ENCODE measurements at places on chromosomes 3 and 15.
A peak's percentile ranks its signal among the peaks of the same experiment; 100 is the strongest.

GRCh38 chr3:23760871-23761373, 44.8 kb upstream of the UBE2E1 start:
- DNase-seq, result no peak

- no peak for DNase-seq
Observed at GRCh38 chr15:88985547-88986393, 72.6 kb upstream of the MFGE8 start.

GRCh38 chr3:58072052-58072762, 64.0 kb downstream of the FLNB start:
- DNase-seq, result no peak

DNA sequence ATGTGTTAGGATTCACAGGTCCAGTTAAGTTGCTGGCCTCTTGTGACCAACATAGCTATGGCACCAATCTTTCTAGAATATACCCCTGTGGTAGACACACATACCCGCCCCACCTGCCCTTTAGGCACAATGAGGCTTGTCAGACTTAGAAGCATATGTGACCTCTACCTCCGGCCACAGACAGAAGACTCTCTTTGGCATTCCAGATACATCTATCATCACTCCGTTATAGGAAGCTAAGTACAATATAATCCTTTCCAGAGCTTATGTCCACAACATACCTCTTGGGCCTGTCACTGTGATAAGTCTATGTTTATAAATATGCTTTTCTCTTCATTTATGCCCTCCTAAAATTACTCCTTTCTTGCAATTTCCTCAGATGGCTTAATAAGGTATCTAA, 39.8 kb downstream of the CD47 start:
- DNase-seq, result no peak

GRCh38 chr3:122415104-122415744, 638 bp downstream of the WDR5B start:
- peak; percentile 54 for DNase-seq

- no peak for DNase-seq
Observed at GRCh38 chr3:47851888-47852603, 49.1 kb downstream of the DHX30 start.

- no peak for DNase-seq
Observed at GRCh38 chr3:193812078-193812725, 219.2 kb downstream of the OPA1 start.

- no peak for DNase-seq
Observed at GRCh38 chr3:21795921-21796320, 44.9 kb upstream of the ZNF385D start.

GRCh38 chr15:40909662-40910630, 15.7 kb downstream of the VPS18 start:
- no peak for DNase-seq

GRCh38 chr15:75195122-75195765, 6.4 kb upstream of the C15orf39 start:
- DNase-seq, result no peak

DNA sequence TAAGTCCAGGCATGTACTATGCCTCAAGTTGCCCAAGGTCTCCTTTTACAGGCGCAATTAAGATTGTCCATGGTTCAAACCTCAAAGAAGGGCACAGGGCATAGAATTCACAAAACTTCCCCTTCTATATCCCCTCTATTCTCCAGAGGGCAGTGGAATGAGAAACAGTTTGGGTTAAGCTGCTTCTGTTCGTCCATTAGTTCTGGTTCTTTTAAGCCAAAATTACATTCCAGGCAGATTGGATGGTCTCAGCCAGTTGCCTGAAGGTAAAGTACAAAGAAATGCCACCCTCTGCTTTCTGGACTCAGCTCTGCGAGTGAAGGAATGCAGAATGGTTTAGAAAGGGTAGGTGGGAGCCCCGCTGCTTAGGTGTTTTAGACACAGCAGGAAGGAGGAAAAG, 200.7 kb downstream of the GREM1 start:
- DNase-seq, result no peak

DNA sequence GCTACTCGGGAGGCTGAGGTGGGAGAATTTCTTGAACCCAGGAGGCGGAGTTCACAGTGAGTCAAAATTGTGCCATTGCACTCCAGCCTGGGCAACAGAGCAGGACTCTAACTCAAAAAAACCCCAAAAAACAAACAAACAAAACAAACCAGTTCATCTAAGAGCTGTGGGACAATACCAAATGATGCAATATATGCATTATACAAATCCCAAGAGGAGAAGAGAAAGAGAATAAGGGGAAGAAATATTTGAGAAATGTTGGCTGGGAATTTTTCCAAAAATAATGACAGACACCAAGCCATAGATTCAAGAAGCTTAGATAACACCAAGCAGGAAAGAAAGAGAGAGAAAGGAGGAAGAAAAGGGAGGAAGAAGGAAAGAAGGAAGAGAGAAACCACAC, 82.5 kb downstream of the KLF13 start:
- no peak for DNase-seq

DNA sequence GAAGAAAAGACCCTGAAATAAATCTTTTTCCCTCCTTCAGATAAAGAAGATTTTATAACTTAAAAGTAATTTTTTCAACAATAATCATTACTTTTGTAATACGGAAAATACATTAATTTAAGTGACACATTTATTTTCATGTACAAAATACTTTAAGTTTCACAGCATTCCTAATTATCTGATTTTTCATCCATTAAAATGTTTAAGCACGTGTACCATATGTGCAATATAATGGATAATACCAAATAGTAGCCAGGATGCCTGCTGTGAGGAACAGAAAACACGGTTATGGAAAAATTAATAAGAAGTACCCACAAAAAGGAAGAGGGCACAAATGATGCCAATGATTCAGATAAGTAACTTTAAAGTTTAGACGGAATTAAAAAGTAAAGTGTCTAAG, 33.5 kb downstream of the ADAM10 start:
- no peak for DNase-seq

GRCh38 chr3:150790629-150791028, 27.7 kb upstream of the SIAH2 start:
- no peak for DNase-seq

- DNase-seq, result no peak
Observed at GRCh38 chr3:35664460-35664919, 25.2 kb downstream of the ARPP21 start.

DNA sequence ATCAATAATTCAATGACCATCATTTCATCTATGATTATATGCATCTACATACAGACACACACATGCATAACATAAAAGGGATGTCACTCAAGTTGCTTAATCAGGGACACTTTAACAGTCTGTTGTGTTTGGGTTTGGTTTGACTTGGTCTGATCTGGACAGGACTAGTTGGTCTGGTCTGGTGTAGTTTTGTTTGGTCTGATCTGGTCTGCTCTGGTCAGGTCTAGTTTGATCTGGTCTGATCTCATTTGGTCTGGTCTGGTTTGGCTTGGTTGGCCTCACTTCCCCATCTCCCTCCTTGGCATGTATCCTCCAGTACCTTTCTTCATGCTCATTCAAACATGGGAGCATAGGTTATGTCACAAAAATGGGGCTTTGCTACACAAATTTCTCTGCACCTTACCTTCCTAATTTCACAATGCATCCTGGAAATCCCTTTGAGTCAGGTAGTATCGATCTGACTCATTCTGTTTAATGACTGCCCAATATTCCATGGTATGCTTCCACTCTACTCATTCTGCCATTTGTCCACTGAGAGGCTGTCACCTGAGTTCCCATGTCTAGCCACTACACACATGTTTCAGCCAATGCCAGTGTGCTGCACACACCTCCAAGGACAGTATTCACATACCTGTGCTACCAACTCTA, 73.0 kb upstream of the TPM1 start:
- DNase-seq, result no peak

DNA sequence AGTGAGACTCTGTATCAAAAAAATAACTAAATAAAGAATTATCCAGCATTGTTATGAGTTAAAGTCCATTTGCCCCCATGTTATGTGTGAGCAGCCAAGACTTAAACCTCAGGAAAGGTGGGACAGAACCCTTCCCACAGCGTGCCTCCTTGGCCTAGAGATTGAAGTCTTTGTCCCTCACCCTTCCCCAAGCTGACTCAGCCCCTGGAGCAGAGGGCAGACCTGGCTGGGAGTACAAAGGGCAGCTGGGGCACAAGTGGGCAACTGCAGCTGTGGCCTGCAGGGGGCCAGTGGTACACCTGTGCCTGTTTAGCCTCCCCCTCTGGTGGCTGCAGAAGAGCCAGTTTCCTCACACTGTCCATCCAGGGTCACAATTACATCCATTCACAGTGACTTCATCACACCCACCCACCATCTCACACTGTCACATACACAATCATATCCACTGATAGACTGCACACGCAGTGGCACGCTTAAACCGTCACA, 940 bp upstream of the ACY1 start:
- peak; percentile 45 for DNase-seq

- no peak for DNase-seq
Observed at GRCh38 chr3:83890763-83891135, 1068.0 kb upstream of the CADM2 start.

DNA sequence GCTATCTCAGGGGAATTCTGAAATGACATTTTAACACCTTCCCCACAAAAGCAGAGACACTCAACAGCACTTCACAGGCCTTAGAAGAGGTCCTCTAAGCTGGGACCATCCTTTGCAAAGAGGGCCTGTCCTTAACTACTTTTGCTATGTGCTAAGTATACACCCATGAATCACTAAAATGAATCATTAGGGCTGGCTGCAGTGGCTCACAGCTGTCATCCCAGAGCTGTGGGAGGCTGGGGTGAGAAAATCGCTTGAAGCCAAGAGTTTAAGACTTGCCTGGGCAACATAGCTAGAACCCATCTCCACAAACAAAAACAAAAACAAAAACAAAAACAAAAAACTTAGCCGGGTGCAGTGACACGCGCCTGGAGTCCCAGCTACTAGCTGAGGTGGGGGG, 53.9 kb upstream of the MELTF start:
- DNase-seq, result no peak

- no peak for DNase-seq
Observed at GRCh38 chr3:52277972-52278509, 408 bp downstream of the WDR82 start.

GRCh38 chr15:33968224-33968623, at the start of gene CHRM5:
TSS of gene CHRM5 (plus strand) at chr15:33968497. CDS start at chr15:34062718, 94,221 bp downstream.
- no peak for DNase-seq

DNA sequence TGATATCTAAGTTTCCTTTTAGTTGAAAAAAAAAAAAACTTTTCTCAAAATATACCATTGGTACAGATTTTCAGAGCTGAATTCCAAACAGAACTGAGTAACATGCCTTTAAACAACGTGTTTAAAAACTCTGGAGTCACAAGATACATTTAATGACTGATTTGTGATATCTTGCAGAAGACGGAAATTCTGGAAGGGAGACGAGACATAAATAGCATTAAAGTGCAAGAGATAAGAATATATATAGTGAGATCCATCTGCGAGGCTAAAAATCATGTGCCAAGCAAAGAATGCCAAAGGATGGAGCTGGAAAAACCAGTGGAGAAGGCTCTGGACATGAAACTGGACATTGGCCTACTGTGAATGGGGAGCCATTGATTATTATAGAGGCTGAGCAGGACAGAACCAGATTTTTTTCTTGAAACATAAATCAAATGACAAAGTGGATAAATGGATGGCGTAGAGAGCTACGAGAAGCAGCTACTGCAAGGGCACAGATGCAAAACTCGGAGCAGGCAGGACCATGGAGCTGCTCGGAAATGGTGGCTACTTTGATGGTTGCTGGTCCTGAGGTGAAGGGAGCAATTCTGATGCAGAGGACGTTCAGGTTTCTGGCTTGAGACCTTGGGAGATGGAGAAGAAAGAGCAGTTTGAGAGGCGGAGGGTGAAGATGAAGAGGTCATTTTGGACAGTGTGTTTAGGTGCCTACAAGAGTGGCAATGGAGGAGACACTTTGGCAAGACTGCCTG, 88.8 kb downstream of the CPN2 start:
- no peak for DNase-seq

GRCh38 chr15:69288011-69288410, 10.7 kb upstream of the PAQR5 start:
- no peak for DNase-seq

- no peak for DNase-seq
Observed at GRCh38 chr3:56282341-56282740, 185.9 kb downstream of the ERC2 start.

DNA sequence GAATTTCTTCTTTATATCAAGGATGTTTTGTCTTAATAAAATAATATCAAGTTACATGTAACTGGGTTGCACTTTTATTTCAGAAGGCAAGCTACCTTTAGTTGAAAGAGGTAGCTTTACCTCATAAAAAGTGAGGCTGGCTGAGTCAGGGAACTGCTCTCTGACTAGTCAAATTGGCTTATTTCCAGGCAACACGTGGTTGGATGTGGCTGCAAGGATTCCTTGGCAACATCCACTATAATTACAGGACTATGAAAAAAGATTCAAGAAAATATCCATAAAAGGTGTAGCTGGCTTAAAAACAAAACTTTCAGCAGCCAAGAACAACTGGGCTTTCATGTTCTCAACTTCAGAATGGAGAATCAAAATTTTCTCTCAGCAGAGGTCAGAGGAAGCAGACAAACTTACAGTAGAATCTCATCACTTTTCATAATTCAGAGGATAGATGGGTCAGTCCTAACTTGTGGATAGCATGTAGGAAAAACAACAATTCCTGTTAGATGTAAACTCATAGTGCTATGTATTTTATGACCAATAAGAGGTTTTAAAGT, 779.1 kb downstream of the MECOM start:
- no peak for DNase-seq

- DNase-seq, result no peak
Observed at GRCh38 chr15:93985176-93985575, 246.2 kb upstream of the MCTP2 start.

- DNase-seq, result no peak
Observed at GRCh38 chr15:33086500-33087121, 107.9 kb downstream of the FMN1 start.

- no peak for DNase-seq
Observed at GRCh38 chr15:33670567-33670966, 297.7 kb upstream of the CHRM5 start.

- DNase-seq, result no peak
Observed at GRCh38 chr3:16186086-16186485, 11.6 kb downstream of the GALNT15 start.

GRCh38 chr3:13292375-13292774, 127.7 kb downstream of the NUP210 start:
- no peak for DNase-seq

- DNase-seq, result no peak
Observed at GRCh38 chr3:153639631-153640030, 477.6 kb downstream of the RAP2B start.

Measured in activated naive CD4-positive, alpha-beta T cell treated with anti-CD3 and anti-CD28 coated beads, Interleukin-2, amount 50 U/mL, for 72 hours (primary cell).